Ureter (tissue), 1 donor: ENCODE measurements at places on chromosomes 4 and X.

DNA sequence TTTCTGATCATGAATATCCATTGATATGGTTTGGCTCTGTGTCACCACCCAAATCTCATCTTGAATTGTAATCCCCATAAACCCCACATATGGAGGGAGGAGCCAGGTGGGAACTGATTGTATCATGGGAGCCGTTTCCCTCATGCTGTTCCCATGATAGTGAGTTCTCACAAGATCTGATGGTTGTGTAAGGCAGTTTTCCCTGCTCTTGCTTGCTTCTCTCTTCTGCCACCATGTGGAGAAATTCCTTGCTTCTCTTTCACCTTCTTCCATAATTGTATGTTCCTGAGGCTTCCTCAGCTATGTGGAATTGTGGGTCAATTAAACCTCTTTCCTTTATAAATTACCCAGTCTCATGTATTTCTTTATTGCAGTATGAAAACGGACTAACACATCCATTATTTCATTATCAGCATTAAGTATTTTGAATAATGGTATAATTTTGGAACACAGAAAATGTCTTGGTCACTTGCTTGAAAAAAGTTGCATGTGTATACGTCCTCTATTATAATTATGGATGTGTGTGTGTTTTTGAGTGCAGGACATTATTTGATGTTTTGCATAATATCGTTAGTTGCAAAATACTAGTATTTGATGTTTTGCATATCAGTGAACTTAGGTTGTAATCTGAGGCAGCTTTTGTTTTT is 334.6 kb downstream of the PCDH10 start:
- no peak for DNase-seq

DNA sequence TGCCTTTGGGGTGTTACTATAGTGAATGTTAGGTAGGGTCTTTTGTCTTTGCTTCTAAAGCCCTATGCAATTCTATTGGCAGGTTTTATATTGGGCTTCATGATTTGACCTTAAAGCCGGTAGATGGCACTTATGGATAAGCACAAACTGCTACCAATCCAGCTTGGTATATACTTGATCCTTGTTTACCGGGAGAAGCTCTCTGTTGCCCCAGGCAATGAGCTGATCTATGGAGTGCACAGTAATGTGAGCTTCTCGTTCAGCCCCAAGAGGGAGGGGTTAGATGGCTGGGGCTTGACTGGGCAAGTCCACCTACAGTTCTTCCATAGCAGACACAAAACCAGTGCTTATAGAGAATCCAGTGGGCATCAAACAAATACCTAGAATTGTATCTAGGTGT is 287.2 kb upstream of the CT83 start:
- DNase-seq, result no peak

DNA sequence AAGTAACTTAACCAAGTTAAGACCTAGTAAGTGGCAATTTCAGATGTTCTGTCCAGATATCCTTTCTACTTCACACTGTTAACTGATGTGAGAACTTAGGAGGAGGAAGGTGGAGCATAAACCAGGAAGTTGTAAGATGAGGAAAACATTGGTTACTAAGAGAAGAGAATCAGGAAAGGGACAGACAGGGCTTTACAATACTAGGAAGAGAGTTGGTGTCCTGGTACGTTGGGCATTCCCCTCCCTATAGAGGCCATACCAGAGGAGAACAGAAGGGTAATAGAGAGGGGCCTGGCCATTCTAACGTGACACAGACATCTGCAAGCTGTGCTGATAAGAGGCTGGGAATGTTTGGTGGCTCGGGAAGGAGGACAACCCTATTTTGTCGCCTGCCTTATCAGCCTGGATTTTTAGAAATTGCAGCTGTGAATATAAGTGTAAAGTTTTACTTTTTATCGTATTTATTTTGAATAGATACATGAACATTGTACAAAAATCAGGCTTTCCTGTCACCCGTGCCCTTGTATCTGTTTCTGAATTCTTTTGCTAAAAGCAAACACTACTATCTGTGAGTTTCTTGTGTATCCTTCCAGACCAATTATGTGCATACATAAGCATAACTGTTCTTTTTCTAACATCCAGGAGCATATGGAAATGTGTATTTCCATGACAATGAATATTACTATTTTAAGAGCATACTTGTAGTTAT is 53.5 kb upstream of the HPRT1 start:
- DNase-seq, result no peak

DNA sequence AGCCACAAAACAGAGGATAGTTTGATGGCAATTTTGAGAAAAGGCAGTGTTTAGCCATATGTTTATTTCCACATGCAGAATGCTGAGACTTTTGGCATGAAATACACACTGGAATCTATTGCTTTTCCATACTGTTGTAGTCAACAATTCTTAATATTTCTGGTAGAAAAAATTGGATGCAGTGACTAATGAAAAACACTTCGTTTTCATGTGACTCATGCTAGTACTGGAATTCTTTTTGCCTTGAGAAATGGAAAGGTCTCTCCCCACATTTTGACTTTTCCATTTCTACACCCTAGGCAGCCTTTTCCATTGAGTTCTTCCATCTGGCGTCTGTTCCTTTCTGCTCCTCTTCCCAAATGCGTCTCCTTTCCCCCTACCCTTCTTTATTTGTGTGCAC is 425.2 kb upstream of the FTHL17 start:
- no peak for DNase-seq

DNA sequence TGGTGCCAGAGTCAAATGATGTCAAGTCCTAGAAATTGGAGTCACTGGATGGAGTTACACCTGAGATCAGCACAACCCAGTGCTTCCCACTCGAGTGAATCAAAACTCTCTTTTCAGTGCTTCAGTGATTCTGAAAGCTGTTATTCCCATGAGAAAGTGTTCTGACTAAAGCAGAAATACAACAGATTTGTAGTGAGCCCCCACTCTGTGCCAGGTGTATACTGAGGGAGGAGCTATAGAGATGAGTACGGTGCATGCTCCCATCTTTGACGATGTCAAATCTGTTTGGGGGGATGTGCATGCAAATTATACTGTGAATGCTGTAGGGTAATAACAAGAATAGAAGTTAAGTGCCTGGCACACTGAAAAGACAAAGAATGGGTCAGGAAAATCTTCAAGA is 330.2 kb downstream of the HS3ST1 start:
- DNase-seq, result no peak

GRCh38 chr4:85968945-85969819 is 390.7 kb downstream of the MAPK10 start:
- no peak for DNase-seq

GRCh38 chr4:2276581-2277325 is 14.8 kb upstream of the MXD4 start:
- DNase-seq, result no peak
